Activated CD4-positive, alpha-beta T cell treated with anti-CD3 and anti-CD28 coated beads, Interleukin-2, amount 50 U/mL, for 24 hours (primary cell): ENCODE measurements at places on chromosomes 1 and 21.

GRCh38 chr21:26597031-26597430 is 23.9 kb upstream of the CYYR1 start:
- DNase-seq, result no peak

- no peak for DNase-seq
Measured at GRCh38 chr1:197106869-197107268, 39.6 kb downstream of the ASPM start.

DNA sequence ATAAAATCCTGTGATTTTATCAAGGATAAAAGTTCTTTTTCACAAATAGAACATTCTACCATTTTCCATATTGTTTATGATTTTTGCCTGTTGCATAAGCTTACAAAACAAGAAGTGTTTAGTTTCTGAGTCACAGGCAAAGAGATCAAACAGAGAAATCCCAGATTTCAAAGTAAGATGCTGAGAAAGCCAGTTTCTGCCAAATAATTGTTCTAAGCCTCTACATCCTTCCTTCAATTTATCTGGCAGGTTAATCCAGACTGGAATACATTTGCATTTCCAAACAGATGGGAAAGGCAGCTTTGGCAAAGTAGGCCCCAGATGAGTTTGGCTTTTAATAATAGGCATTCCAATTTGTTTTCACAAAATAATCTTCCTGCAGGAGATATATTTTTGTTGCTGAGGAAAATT is 2.5 kb downstream of the SLC1A7 start:
- no peak for DNase-seq

- DNase-seq, result no peak
Measured at GRCh38 chr1:107590087-107590486, 374.9 kb downstream of the VAV3 start.

DNA sequence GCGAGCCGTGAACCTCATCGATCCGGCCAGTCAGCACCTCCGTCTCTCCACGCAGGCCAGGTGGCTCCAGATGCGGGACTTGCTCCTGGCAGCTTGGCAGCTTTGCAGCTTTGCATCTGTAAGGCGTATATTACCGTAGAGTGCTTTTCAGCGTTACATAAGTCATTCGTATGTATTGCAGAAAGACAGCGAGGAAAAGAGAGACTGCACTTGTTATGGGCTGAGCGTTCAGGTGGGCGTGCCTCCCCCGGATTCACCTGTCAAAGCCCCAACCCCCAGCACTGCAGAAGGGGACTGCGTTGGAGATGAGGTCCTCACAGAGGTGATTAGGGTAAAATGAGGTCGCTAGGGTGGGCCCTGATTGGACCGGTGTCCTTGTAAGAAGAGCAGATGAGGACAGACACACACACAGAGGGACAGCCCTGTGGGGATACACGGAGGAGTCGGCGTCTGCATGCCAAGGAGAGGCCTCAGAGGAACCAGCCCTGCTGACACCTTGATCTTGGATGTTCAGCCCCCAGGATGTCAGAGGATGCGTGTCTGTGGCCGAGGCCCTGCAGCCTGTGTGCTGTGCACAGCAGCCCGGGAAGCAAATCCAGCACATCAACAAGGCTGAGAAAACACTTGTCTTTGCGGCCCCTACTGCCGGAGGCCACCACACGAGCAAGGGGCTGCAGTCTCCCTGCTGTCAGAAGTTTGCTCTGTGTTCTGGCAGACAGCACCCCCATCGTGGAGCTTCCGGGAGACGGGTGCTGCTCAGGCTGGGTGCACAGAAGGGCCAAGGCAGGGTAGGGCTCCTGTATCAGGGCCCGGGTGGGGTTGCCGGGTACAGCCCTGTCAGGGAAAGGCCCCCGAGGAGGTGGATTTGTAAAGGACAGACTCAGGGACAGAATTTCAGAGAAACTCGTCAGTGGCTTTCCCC is 10.9 kb upstream of the AGPAT3 start:
- no peak for DNase-seq

DNA sequence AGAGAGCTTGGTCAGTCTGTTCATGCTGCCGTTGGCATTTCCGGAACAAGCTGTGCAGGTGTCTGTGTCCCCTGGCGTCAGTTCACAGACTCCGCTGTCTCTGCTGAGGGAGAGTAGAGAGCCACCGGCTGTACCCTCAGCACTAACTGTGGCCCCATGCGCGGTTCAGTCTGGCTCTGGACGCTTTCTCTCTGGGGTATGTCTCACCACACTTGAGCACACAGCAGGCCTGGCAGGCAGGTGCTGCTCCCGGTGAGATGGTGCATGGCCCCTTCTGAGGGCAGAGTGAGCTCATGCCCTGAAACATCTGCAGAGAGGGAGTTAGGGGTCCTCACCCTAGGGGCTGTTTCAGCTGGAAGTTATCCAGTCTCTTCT is 60.0 kb upstream of the TLR5 start:
- no peak for DNase-seq

DNA sequence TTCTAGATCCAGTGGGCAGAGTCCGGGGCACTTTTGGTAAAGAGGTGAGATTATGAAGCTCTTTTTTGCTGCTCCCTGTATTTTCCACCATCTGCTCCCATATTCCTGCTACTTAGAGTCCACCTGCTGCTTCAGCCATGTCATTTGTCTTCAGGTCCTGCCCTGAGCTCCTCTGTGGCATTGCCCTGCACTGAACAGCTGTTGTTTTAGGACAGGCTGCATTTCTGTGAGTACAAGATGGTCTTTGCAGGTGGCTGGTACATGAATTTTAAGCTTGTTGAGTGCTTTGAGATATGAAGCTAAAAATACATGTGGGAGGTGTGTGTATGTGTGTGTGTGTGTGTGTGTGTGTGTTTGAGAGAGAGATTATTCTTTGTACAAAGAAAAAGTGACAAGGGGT is 21.9 kb downstream of the MT1HL1 start:
- DNase-seq, result no peak

DNA sequence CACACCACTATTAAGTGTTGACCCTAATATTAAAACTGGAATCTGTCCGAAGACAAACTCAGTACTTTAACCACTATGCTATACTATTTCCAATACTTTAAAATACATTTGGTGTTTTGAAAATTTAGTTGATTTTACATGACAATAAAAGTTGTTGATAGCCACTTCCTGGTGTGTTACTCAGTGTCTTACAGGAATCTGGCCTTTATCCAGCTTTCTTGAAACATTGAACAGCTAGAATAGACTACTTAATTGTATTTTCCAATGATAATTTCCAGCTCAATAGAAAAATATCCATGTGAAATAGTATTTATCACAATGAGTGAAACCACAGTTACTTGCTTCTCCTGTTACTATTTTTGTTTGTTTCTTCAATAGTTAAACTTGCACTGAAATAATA is 369.6 kb upstream of the ADGRL4 start:
- no peak for DNase-seq

DNA sequence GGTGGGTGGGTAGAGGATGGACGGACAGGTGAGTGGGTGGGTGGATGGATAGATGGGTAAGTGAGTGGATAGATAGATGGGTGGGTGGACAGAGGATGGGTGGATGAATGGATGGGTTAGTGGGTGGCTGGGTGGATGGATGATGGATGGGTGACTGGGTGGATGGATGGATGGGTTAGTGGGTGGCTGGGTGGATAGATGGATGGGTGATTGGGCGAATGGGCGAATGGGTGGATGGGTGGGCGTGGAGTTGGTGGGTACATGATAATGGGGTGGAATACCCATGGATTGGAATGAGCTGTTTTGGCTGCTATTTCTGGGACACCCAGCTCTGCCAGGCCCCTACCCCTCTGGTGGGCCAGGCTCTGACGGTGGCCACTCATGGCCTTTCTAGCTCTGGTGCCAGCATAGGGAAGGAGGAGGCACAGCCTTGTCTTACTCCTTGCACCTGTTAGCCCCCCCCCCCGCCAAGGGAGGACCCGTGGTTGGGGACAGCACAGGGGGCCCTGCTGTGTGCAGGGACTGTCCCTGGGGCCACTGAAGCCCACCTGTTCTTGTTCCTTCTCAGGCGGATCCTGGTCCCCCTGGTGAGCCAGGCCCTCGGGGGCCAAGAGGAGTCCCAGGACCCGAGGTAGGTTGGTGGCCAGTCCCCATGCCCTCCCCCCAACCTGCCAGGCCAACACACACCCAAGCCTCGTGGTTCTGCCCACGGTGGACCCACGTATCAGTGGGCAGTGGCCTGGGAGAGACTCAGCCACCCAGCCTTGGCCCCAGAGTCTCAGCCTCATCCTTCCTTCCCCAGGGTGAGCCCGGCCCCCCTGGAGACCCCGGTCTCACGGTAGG is 26.4 kb downstream of the COL6A2 start:
- DNase-seq, result no peak

GRCh38 chr1:42264511-42265190 is 70.4 kb downstream of the FOXJ3 start:
- no peak for DNase-seq

- DNase-seq, result no peak
Measured at GRCh38 chr1:18511149-18511873, 30.6 kb downstream of the KLHDC7A start.

DNA sequence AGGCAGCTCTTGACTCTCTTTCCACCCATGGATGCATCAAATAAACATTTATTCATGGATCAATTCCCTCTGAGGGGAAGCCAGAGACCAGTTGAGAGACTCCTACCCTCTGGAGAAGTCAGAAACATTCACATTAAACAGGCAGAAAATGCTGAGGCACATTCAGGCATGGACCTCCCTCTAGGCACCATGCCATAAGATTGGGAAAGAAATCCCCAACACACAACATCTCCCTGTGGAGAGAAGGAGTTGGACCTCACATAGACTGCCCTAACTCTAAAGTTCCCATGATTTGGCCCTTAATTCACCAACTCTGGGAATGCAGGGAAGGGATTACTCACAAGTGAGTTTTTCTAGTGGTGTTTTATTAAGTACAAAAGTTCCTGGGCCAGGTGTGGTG is 415.3 kb upstream of the C1orf87 start:
- no peak for DNase-seq

DNA sequence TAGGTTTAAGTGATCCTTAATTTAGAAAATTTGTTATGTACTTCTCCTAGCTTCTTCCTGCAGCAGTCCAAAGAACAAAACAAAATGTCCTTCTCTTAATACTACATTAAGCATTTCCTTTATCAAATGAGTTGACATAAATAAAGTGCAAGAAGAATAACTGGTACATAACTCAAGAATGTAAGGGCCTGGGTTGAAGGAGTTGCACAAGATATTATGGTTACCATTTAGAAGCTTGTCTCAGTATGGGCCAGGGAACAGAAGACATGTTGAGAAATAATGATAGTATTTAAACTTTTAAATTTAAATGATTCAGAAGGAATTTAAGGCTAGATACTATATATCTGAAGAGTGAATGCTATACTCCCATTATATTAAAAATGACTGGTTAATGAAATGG is 23.5 kb downstream of the SUCO start:
- DNase-seq, result no peak

GRCh38 chr1:114427612-114428011 is 83.4 kb downstream of the TRIM33 start:
- no peak for DNase-seq

- DNase-seq, result no peak
Measured at GRCh38 chr1:84571150-84571535, 3.1 kb downstream of the CTBS start.

- DNase-seq, result no peak
Measured at GRCh38 chr1:151692226-151692625, 24.4 kb downstream of the CELF3 start.

DNA sequence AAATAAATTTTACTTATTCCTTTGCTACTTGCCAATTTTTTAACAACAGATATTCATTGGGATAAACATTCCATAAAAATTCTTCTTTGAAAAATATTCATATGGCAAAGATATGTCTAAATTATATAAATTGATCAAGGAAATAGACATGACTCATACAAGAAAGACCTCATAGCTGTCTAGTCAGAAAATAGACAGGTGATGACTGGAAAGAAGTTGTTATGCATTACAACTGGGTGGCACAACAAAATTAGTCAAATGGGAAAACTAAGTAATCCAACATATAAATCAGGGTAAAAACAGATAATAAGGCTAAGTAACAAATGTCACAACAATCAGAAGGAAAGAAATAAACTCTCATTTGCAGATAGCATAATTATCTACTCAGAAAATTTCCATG is 92.0 kb downstream of the USH2A start:
- no peak for DNase-seq

- no peak for DNase-seq
Measured at GRCh38 chr1:234327577-234328164, 45.6 kb upstream of the COA6 start.

DNA sequence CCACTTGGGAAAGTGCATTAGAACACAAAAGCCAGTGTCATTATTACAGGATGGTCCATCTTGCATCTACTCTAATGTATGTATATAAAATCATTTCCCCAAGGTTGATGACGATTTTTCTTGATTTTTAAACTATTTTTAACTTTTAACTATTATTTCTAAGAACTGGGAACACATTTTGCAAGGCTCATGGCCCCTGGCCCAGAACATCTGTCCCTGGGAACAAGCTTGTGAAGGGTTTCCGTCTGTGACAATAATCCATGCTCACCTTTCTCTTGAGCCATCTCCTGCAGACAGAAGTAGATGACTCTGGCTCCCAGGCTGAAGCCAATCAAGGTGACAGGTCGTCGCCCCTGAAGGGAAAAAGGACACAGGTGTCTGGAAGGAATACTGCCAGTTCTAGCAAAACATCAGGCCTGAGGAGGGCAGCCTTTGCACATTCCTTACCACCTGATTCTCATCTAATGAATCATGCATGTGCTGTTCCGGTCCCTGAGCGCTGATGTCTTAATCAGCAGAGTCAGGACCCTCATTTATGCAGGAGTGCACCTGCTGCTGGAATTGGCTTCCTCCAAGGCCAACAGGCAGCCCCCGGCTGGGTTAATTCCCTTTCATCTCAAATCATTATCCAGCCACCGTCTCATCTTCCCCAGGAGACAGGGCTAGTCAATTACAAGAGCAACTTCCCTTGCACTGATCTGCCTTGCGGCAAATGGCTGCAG is 62.5 kb downstream of the TMCO4 start:
- DNase-seq, result no peak
